ENCODE measurements at places on chromosomes 5 and 9. TPM values are rescaled to one million over a fixed set of nuclear protein-coding genes. Genes with fewer than 3 reads are reported as not detected.

Gene GDNF
- total RNA-seq, result not detected

Gene ROPN1L
- total RNA-seq, result 0.45 TPM

Gene TBC1D2
- 20.2 TPM for total RNA-seq

Gene SHOC1
- under 0.01 TPM for total RNA-seq

Gene SPARC
- total RNA-seq, result 644 TPM

All from bronchus fibroblast of lung (primary cell).